ENCODE measurements at places on chromosomes 13 and 19.

GRCh38 chr13:90281709-90282108 is 1065.8 kb upstream of the MIR17HG start:
- no peak for DNase-seq

GRCh38 chr13:27600711-27601110 is 19.6 kb downstream of the LNX2 start:
- DNase-seq = no peak

- no peak for DNase-seq
These were observed 319.3 kb downstream of the TDRD3 start for GRCh38 chr13:60716313-60716712.

DNA sequence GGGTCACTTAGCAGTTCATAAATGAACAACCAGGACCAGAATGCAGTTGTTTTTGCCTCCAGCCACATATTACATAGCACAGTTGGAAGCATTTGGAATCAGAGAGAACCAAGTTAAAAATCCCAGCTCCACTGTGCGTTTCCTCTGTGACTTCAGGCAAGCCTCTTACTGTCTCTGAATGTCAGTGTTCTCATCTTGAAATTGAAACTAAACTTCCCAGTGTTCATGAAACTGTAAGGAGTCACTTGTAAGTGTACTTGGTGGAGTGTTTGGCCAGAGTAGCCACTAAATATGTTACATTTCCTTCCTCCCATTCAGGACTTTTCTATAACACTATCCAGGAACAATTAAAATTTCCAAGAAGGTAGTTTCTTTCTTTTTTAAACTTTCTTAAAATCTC is 276.8 kb downstream of the KCNRG start:
- no peak for DNase-seq

DNA sequence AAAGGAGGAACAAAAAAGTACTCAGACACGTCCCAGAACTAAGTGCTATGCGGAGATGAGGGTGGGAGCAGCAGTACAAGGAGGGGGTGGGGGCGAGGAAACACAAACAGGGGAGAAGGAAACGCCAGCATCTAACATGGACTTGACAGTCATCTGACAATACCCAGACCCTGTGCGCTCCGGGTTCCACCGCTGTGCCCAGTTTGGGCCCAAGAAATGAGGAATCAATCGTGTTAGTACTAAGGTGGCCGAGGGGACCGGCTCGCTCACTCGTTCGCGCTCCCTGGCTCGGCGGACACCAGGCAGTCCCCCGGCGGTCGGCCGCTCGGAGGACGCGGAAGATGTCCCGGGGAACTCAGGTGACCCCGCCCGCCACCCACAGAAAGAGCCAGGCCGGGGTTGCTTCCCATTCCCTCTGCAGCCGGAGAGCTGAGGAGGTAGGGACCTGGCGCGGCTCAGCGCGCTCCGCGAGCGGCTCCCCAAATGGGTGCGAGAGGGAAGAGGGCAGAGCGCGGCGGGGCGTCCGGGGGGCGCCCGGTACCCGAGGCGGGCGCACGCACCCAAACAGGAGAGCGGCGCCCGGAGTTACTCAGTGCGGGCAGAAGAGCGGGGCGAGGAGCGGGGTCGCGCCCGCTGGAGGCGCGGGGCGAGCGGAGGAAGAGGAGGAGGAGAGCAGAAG is 616 bp downstream of the TSHZ3 start:
- no peak for DNase-seq

DNA sequence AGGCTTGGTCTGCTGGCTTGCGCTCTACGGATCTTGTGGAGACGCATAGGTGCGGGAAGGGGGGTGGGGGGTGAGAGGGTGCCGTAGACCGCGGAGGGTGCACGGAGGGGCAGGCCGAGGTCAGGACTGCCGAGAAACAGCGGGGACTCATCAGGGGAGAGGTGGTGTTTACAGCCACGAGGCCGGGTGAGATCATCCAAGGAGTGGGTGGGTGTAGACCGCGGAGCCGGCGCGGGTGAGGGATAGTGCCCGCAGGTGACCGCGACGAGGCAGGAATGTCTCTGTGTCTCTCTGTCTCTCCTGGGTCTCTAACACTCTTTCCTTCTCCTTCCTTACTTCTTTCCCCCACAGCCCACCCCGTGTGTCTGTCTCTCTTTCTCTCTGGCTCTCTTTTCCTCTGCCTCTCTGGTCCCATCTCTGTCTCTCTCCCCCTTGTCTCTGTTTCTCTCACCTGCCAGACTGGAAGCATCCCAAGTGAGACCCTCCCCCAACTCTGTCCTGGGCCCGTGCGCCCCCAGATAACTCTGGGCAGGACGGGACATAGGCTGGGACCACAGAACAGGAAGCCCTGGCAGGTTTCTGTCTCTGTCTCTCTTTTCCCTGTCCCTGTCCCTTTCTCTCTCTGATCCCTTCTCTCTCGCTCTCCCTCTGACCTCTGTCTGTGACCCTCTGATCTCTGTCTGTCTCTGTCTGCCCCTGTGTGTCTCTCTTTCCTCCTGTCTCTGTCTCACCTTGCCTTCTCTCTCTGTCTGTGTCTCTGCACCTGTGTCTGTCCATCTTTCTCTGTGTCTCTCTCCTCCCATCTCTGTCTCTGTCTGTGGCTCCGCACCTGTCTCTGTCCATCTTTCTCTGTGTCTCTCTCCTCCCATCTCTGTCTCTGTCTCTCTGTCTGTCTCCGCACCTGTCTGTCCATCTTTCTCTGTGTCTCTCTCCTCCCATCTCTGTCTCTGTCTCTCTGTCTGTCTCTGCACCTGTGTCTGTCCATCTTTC is 1.8 kb upstream of the KLK4 start:
- no peak for DNase-seq

GRCh38 chr19:10105509-10106099 is 558 bp upstream of the PPAN start:
- no peak for DNase-seq

DNA sequence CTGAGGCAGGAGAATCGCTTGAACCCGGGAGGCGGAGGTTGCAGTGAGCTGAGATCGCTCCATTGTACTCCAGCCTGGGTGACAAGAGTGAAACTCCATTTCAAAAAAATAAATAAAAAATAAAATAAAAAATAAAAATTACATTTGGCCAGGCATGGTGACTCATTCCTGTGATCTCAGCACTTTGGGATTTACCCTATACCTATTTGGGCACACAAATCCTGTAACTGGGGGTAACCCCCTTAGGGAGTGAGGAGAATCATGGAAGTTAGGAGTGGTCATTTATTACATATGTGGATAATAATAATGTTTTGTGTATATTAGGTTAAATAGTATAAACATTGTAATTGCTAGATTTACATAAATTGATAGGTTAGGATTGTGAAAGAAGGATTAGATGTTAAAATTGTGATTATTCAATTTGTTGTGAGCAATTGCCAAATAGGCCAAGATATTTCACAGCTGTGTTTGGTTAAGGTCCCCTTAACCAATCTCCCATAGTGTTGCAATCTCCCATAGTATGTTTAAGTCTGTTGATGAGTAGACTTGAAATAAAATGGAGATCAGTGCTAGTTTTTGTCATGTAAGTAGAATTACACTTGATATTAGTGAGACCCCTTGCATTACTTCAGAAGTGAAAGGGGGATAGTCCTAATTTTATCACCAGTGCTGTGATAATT is 30.7 kb downstream of the ZNF844 start:
- DNase-seq = no peak

Measured in NCI-H187 treated with DMSO at 0.1 percent for 48 hours (cell line).